Osteoblast (primary cell): ENCODE measurements at places on chromosomes 2 and 18. TPM values are rescaled to one million over a fixed set of nuclear protein-coding genes. Genes with fewer than 3 reads are reported as not detected.
A peak's percentile ranks its signal among the peaks of the same experiment; 100 is the strongest.

Gene TACR1
- under 0.01 and 0.29 TPM in 2 replicates for total RNA-seq

Gene HSBP1L1
- 9.4 and 11.2 TPM in 2 replicates for total RNA-seq

Gene GNLY
- not detected in 2 replicates for total RNA-seq

Gene MC2R
- total RNA-seq = not detected in 2 replicates

Gene UGT1A4
- not detected in 2 replicates for total RNA-seq

Gene FOXI3
- not detected in 2 replicates for total RNA-seq

Gene OSBPL1A
- total RNA-seq = 51.8 and 53.3 TPM in 2 replicates

Gene TUBA3D
- not detected in 2 replicates for total RNA-seq

Gene CDCA7
- total RNA-seq = 0.59 and 1.1 TPM in 2 replicates

Gene GNAL
- total RNA-seq = 0.59 and 0.72 TPM in 2 replicates

Gene SERPINB3
- not detected in 2 replicates for total RNA-seq

Gene TWIST2
- total RNA-seq = 9.4 TPM in 2 replicates

Gene MFSD6
- 11.2 and 13.6 TPM in 2 replicates for total RNA-seq

Gene CDH2
- 75.6 and 78.7 TPM in 2 replicates for total RNA-seq

- DNase-seq = no peak
Observed at GRCh38 chr2:217791551-217791950, 211.2 kb downstream of the TNS1 start.

DNA sequence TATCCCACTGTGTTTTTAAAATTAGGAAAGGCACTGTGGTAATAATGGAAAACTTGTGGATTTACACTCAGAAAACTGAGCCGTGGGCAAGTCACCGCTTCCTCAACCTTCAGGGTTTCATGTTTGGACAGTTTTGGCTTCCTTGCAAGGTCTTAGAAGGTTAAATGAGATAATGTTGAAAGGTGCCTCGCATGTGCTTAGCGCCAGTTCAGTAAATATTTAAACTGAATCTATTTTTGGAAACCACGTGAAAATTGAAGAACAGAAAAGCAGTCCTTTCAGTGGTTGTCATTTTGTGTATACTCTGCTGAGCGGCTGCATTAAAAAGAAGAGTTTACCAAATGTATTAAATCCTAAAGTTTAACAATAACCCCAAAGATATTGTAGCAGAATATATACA lies 15.2 kb upstream of the AGAP1 start:
- DNase-seq = no peak

DNA sequence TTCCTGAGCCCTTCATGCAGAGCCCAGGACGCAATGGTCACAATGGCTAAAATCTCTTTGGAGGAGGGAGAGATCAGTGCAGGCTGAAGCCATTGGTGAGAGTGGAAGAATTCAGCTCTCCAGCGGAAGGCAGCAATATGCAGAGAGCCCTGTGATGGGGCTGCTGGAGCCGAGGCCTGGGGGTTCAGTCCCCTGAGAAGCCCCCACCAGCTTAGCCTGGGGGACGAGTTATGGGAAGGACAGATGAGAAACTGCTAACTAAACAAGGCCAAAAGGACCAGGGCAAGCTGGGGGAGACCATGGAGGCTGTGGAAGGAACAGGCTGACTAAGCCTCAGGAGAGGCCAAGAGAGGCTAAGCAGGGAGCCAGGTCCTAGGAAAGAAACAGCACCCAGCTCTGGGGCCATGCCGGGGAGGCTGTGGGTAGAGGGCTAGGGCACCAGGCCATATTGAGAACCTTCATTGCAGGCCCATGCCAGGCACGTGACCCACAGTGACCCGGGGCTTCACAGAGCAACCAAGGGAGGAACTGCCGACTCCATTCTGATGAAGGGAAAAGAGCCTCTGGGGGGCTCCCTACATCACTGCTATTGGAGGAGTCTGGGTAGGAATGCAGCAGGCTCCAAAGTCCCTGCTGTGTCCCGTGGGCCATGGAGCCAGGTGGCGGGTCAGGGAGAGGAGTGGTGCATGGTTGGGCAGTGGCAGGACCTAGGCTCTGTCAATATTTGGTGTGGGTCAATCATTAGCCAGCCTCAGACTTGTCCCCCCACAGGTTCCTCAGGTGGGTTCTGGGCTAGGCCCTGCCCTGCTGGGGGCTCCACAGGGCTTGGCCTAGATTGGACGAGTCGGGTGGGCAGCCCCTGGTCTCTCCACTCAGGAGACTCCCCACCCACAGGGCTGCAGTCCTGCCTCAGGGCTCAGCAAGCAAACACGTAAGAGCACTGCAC lies 19.8 kb downstream of the PROC start:
- DNase-seq = no peak

DNA sequence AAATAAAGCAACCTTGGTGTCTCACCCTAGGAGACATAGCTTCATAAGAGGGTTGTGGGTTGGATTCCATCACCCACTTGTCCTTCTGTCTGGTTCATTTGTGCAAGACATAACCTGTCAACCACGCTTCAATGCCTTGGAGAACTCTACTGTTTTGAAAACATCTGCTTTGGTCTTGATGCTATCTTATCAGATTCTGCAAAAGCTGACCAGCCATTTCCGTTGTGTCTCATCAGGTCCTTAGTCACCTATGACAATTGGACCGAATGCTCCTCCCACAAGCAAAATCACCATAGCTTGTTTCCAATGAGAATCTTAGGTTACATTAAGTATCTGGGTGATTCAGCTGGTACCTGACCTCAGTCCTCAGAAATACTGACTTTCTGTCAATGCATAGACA lies 35.4 kb downstream of the STAT4 start:
- DNase-seq = no peak

GRCh38 chr2:27916293-27916995 lies 25.9 kb downstream of the BABAM2 start:
- DNase-seq = no peak

DNA sequence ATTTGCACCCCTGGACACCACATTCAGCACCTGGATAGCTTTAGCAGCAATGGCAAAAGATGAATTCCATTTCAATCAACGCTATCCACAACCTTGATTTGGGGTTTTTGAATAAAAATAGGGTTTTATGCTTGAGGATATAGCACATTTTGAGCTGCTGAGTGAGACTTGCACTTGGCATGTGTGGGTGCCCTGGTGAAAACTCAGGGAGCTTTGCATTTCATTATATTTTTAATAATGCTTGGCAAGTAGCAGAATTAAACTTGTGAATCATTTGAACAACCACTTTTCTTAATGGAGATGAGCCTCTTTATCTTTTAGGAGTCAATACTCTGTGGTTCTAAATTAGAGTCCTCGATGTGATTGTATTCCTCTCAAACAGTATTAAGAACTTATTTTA lies 252.4 kb downstream of the PLCL1 start:
- no peak for DNase-seq

- peak; percentile 88 for DNase-seq
Observed at GRCh38 chr2:31137211-31138036, 816 bp downstream of the GALNT14 start.

GRCh38 chr18:52254367-52254766 lies 85.6 kb upstream of the DCC start:
- no peak for DNase-seq

GRCh38 chr18:72840109-72840508 lies 27.7 kb downstream of the NETO1 start:
- DNase-seq = no peak

- DNase-seq = no peak
Observed at GRCh38 chr18:68837665-68838451, 40.0 kb downstream of the CCDC102B start.

- no peak for DNase-seq
Observed at GRCh38 chr2:151097128-151097527, 164.5 kb downstream of the RBM43 start.

DNA sequence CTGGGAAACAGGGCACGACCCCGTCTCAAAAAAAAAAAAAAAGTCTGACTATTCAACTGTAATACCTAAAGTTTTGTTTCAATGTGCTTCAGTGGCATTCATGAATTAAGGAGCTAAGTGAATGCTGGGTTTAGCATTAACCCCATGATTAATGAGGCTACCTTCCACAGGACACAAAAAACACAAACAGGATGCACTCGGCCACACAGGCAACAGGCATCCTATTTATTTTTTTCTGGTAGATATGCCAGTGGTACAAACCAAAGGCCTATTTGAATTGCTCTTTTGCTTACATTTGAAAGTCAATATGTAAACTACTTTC lies 48.3 kb downstream of the CDH2 start:
- no peak for DNase-seq

GRCh38 chr2:26605195-26605998 lies 35.8 kb downstream of the CIB4 start:
- peak; percentile 63 for DNase-seq

DNA sequence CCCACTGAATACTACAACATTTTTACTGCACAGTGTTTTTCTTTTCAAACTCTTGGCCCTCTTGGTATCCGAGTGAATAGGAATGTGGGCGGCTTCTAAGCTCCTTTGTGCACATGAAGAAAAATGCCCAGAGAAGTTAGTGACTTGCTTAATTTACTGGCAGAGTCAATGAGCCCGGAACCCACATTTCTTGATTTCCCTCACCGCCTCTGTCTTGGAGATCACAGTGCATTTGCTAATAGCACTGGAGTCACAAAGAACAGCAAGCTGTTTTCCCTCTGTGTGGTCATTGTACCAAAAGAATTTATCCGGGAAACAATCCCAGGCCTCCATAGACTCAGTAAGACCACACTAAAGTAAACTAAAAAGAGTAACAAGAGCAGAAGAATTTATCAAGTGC lies 18.9 kb downstream of the STON1 start:
- DNase-seq = peak; percentile 67

DNA sequence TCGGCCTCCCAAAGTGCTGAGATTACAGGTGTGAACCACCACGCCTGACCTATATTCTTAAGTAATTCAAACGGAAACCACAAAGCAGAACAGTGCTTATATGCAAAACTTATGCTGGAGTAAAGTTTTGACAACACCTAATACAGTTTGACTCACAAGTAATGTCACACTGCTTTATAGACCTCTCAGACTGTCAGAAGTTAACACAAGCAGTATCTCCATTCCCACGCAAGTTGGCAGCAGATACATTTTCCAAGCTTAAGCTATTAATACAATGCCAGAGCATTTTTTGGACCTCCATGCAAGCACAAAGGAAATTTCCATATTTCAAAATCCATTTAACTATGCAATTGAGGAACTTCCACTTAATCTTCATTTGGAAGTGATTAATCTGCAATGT lies 21.0 kb upstream of the SANBR start:
- no peak for DNase-seq

DNA sequence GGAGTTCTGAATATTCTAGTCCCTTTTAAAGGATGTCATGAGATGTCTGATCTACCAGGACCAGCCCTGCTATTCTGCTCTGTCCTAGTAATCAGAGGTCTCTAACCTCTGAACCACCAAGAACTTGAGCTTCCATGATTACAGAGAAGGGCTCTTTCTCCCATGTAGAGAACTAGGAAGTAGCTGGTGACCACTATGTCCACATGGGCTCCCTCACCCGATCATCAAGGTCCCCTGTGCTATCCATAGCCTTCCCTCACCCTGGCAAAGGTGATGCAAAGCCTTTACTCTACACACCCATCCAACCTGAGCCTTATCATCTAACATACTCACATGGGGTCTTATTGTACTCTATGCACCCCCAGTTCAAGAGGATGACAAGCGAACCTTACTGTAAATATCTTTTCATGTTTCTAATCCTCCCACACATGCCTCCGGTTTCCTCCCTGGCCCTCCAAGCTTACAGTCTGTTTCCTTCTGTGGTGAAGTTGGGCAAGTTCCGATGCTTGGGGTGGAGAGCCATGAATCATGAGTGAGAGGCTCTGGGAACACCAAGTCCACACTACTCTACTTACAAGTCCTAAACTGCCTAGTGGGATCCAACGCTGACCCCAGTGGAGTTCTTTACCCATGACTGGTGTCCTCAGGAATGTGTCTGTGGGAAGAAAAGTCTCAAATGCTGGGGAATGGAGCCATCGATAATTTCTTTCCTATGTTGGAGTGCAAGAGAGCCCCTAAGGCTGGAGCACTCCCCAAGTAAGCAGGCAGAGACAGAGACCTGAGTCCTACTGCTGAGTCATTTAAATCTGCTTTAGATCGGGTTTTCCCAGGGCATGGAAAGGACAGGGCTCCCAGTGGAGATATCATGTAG lies 73.3 kb upstream of the KLF7 start:
- DNase-seq = peak; percentile 90

- DNase-seq = no peak
Observed at GRCh38 chr2:128412181-128412871, 93.7 kb upstream of the HS6ST1 start.

DNA sequence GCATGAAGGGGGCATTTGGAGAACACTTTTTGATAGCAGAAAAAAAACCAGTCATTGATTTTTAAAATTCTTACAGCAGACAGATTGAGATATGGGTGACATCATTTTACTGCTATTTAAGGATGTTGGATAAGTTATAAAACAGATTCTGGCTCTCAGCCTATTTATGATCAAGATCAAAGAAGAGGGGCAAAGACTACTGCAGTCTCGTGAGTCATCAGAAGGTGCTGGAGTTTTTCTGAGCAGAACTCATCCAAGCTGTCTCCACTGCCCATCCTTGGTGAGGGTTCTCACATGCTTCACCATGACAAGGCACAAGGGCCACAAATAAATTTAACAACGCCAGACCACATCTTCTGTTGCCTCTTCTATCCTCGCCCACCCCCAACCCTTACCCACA lies 58.8 kb downstream of the ST6GAL2 start:
- DNase-seq = no peak

DNA sequence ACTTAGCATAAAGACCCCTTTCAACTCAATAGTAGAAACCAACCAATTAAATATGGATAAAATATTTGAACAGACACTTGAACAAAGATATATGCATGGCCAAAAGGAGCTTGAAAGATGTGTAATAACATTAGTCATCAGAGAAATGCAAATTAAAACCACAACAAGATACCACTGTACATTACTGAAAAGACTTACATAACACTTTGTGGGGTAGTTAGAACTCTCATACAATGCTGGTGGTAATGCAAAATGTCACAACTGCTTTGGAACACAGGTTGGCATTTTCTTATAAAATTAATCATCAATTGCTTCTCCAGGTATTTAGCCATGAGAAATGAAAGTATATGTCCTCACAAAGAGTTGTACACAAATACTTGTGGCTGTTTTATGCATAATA lies 60.7 kb downstream of the TTC27 start:
- DNase-seq = no peak

GRCh38 chr2:31066086-31066485 lies 72.2 kb downstream of the GALNT14 start:
- no peak for DNase-seq

DNA sequence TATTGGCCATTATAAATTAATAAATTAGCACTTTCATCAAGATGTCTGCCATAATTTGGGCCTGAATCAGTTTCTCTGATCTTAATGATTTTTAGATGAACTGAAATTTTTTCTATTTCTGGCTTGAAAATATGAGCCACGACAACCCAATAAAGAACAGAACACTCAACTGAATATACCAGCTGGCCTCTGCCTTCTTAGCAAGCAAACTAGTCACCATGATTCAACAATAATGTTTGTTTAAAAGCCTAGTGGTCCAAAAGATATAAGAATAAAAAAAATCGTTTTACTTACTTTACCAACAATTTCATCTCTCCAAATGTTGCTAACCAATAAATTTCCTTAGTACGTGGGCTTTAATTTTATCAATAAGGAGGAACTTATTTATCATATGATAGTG lies 66.7 kb upstream of the TTN start:
- no peak for DNase-seq

DNA sequence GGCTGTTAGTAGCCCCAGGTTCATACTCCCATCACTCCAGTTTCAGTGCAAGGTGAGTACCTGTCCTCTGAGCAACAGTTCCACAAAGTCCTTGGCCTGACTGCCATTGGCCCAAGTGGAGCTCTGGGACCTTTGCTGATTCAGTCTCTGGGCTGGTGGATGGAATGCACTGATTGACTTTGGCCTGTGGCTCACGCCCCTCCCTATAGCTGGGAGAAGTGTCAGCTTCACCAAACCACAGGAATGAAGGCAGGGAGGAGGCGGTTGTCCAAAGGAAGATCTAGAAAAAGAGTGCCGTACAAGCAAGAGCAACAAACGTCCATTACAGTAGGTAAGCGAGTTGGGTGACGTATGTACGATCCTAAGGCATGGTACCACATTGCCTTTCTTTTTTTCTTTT lies 34.0 kb downstream of the QPCT start:
- DNase-seq = no peak
